ENCODE measurements at places on chromosomes 1 and 21.

- no peak for DNase-seq
Measured at GRCh38 chr1:33165209-33165608, 16.6 kb downstream of the TRIM62 start.

DNA sequence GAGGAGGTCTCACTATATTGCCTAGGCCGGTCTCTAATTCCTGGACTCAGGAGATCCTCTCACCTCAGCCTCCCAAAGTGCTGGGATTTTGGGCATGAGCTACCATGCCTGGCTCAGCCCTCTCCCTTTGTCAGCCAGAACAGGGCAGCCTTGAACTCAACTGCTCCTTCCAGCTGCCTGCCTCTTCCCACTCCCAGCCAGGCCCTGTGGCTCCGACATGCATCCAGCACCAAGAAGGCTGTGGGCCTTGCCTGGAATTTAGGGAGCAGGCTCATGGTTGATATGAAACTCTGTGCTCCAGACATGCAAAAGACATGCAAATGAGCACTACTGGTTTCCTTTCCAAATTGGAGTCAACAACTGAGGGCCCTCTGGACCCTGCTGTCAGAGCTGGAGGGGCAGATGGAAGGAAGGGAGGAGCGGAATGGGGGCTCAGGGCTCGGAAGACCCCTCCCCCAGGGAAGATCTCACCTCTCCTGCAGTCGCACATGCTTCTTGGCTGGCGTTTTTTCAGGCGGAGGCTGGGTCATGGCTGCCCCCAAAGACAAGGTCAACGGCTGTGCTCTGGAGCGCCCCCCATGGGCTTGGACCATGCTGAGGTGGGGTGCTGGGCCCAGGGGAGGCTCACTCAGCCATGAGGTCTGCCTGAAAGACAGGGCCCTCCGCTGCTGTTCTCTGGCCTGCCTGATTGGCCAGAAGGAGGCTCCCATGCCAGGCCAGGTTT, 1.4 kb downstream of the PTPN7 start:
- DNase-seq: no peak

- DNase-seq: no peak
Measured at GRCh38 chr1:37636435-37636834, 1.7 kb upstream of the RSPO1 start.

GRCh38 chr1:234840843-234841242, 230.9 kb upstream of the IRF2BP2 start:
- no peak for DNase-seq

- no peak for DNase-seq
Measured at GRCh38 chr1:168466092-168466713, 77.6 kb downstream of the XCL2 start.

GRCh38 chr1:1088801-1089680, 14.9 kb upstream of the RNF223 start:
- DNase-seq: no peak
